Mesendoderm (in vitro differentiated cells): ENCODE measurements at places on chromosomes 7 and 10.

- peak; percentile 70 for DNase-seq
Measured at GRCh38 chr10:124917428-124918190, 24.3 kb upstream of the ZRANB1 start.

DNA sequence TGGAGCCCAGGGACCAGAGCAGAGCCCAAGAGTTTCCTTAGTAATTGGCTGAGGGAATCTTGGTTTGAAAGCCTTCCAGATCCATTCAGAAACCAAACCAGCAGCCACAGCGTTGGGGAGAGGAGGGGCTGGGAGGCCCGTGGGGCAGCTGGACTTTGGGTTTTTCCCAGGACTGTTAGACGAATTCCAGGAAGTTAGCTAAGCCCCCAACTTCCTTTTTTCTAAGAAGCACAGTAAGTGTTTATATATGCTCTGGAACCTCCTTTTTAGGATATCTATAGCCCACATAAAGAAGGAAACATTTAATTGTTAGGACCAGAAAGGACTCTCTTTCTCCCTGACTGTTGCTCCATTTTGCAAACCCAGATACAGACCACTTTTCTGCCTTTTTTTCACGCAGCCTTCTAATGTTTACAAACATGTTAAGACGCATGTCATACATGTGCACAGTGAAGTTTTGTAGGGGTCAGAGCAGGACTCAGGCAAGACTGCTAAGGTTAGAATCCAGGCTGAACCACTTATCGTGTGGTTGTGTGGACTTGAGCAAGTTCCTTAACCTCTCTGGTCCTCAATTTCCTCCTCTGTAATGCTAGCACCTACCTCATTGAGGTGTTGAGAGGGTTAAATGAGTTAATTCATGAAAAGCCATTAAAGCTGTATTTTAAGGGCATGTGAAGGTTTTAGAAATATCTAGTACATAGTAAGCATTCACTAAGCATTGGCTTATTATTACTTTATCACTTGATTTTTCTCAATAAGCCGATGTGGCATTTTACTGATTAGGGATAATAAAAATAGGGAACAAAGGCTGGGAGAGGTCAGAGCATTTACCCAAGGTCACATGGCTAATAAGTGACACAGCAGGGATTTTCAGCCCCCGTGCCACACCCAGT is 42.4 kb downstream of the TBATA start:
- DNase-seq: no peak

DNA sequence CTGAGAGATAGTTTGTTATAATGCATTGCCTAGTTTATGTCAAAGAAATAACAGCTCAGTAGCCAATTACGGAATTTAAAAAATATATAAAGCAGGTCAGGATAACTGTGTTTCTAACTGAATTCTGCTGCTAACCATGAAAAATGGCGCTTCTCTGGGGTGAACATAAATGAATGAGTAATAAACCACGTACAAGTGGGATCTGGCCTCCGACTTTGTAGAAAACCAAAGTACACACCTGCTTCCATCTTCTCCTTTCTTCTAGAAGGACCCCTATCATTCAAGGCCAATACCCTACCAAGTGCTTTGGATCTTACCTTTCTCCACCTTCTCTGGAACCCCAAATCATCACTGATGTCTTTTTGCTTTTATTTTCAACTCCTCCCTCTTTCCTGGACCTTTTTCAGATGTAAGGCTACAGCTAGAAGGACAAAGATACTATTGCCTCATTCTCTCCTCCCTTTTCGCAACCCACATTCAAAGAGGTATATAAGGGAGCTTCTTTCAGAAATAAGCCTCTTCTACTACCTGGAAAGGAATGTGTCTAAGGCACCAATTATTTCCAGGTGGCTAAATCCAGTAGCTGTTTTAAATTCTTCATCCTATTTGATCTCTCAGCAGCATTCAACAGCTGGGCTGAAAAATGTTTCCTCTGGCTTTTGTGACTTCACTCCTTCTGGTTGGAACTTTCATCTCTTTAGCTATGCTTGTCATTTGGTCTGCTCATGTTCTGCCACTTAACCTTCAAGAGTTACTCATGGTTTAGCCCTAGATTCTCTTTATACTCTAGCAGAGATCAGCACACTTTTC is 37.7 kb downstream of the NAMPT start:
- DNase-seq: no peak

- no peak for DNase-seq
Measured at GRCh38 chr10:11381023-11381422, 230.4 kb downstream of the USP6NL start.

- no peak for DNase-seq
Measured at GRCh38 chr10:114680543-114681117, 22.6 kb upstream of the ABLIM1 start.

GRCh38 chr7:128030654-128031611 is at the start of gene LRRC4:
Gene LRRC4 (minus strand): TSS chr7:128031437. CDS start chr7:128030640, 797 bp downstream.
- DNase-seq: peak; percentile 69

DNA sequence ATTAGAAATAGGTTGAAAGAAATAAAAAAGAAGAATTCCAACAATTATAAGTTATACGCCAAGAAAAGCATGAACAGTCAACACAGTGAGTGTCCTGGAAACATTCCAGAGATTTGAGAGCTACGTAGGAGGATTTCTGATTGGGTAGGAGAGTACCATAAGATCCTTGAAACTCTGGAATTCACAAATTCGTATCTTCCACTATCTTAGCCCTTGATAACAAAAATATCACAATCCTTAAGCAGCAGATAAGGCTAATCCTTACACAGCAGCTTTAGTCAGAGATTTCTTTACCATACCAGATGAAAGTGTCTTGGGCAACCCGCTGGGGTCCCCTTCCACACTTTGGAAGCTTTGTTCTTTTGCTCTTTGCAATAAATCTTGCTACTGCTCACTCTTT is 8.2 kb downstream of the TPK1 start:
- DNase-seq: peak; percentile 95

- peak; percentile 27 for DNase-seq
Measured at GRCh38 chr10:3231951-3232730, 59.6 kb upstream of the PITRM1 start.

DNA sequence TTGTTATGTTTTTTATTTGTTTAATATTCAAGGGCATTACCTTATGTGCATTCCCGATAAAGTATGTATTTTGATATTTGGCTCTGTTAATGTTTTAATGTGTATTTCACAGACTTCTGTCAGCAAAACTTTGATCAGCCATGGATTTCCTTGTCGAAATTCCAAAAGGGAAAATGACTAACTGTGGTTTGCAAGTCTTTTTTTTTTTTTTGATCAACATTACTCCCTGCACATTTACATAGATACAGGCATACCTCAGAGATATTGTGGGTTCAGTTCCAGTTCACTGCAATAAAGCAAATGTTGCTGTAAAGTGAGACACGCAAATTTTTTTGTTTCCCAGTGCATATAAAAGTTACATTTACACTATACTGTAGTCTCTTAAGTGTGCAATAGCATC is 351.9 kb downstream of the CXCL12 start:
- no peak for DNase-seq

GRCh38 chr10:102764470-102765161 is 20.9 kb downstream of the WBP1L start:
- DNase-seq: no peak
